Right atrium auricular region (tissue), 2 donors: ENCODE measurements at places on chromosomes 4 and X. TPM values are rescaled to one million over a fixed set of nuclear protein-coding genes. Genes with fewer than 3 reads are reported as not detected.

ADAMTS3 gene
- 1.2 TPM for total RNA-seq

CT45A3 gene
- not detected for total RNA-seq

DNA sequence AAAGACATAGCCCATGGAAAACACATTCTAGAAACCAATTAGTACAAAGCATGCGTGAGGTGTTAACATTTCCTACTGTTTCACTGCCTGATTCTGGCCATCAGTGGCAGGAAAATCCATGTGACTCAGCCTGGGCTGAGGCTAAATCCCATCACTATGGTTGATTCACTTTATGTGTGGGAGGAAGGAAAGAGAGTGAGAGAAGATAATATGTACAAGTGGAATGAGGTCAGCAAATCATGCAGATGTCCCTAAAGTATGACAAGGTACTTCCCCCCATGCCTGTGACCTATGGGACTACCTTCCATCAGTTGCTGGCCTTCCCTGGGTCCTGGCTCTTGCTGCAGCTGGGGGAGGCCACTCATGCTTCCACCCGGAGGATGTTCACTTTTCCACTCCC, 64.2 kb upstream of the MAP3K15 start:
- DNase-seq, result no peak

GRCh38 chr4:84220990-84221389, 278.1 kb downstream of the NKX6-1 start:
- no peak for DNase-seq

SLC4A4 gene
- total RNA-seq, result 27.3 TPM

COX7B2 gene
- total RNA-seq, result not detected

- DNase-seq, result no peak
Observed at GRCh38 chr4:18128241-18128640, 106.7 kb upstream of the LCORL start.

CXCL3 gene
- not detected for total RNA-seq

DNA sequence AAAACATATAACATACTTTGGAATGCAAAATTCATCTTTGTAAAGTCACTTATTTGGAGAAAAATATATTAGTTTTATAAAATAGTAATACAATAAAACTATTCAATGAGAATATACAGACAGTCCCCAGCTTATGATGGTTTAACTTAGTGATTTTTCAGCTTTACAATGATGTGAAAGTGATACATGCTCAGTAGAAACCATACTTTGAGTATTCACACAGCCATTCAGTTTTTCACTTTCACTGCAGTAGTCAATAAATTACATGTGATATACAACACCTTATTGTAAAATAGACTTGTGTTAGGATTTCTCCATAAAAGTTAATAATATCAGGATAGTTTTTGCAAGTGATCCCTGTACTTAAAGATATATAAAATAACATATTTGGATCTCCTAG, 436.0 kb downstream of the CENPC start:
- DNase-seq, result no peak

S100G gene
- total RNA-seq, result not detected
